T-helper 2 cell treated with Interferon-gamma antibody and Interleukin-4, amounts not matched to agents 5 μg/mL and 100 μg/mL, for 36 hours (primary cell): ENCODE measurements at places on chromosomes 11 and 22.

DNA sequence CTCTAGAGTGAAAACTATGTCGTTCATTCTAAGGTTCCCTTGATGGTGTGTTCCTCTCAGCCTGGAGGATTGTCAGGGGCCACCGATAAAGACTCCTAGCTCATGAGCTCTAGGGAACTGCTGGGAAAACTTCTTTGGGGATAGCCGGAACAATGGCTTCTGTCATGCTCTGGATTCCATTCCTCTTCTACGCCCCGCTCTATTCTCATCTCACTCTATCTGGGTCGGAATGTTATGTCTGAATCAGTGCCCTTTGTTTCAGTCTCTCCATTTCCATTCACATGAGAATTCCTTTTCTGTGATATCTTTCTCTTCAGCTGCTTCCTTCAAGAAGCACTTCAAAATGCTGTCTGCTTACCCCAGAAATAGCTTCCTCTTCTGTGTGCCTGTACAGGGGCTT is 16.9 kb upstream of the SLCO2B1 start:
- no peak for DNase-seq

GRCh38 chr11:79449040-79449439 is 8.2 kb upstream of the TENM4 start:
- DNase-seq, result no peak

DNA sequence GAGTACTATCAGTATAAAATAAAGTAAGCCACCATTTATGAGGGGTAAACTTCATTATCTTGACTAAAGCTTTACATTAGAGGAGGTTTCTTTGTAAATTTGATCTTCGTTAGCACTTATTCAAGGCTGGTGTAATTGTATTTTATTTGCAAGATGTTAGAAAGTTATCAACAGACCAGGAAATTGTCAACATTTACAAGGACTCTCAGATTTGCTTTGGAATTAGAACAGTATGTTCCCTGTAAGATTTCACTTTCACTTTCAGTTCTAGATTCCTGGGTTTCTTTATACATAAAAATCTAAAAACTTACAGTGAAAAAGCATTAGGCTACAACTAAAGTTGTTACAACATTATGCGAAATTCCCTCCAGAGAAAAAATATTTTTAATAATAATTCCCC is 4.6 kb upstream of the BIRC3 start:
- no peak for DNase-seq

DNA sequence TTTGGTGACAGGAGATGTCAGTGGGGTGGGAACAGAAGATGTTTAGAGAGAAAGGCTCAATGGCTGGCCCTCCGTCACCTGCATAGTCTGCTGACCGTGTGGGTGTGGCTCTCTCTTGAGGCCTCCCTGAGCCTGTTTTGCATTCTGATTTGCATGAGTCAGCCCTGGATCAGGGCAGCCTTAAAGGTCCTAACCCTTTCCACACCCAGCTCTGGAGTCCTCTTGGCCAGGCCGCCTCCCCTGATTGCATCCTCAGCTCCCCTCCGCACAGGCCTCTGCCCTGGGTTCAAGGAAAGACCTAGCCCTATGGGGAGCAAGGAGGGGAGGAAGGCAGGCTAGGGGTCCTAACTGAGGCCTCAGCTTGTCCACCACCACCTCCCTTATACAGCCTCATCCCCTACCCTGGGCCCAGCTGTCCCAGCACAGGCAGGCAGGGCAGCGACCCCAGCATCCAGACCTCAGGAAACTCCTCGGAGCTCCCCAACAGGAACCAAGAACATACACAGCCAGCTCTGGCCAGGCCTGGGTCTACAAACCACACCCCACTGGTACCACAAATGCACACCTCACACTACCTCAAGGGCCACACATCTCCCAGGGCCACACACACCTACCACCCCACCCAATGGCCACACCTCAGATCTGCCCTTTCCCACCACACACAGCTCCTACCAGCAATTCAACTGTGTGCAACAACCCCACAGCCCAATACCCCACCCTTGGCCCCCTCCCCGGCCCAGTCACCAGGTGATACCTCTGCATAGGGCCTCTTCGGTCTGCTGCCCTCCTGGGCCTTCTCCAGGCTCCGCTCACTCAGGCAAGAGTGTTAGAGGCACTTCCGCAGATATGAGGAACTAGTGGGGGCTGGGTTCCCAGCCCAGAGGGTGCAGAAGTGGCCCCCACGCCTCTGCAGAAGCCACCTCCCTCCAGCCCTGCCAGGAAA is 13.7 kb downstream of the ARAP1 start:
- DNase-seq, result no peak

DNA sequence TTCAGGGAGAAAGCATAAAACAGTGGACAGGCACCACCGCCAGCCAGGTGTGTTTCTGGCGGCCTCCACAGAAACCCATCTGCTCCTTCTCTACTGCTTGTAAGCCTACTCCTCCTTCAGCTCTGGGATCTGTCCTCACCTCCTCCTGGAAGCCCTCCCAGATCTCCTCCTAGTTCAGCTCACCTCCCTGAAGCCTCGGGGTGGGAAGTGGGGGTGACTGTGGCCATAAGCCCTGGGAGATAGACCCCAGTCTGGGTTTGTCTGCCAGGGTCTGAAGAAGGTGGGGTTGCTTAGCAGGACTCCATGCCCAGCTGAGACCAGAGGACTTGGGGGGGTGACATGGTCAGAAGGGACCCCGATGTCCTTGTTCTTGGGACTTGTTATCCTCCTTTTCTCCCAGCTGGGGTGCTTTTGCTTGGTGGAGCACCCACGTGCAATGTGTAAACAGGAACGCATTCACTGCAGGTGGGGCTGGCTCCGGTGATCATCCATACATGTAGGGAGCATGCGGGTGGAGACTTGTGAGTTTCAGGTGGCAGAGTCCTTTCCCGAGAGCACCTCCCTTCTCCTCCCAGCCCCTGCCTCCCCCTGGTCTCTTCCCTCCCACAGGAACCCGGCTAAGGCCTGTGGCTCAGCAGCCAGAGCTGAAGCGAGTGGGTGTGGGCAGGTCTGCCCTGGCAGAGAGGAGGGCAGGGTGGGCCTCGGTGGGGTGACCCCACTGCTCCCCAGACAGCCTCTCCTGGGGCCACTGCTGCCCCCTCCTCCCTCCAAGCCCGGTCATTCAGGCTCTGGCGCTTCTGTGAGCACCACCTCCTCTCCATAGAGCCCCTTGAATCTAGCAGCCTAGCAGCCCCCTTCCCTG is 25.9 kb downstream of the MRGPRG start:
- no peak for DNase-seq

- no peak for DNase-seq
Observed at GRCh38 chr22:46077669-46078099, 72.6 kb upstream of the PPARA start.

- no peak for DNase-seq
Observed at GRCh38 chr22:44693756-44694155, 8.2 kb upstream of the PRR5 start.

GRCh38 chr11:65208785-65209710 is 27.3 kb downstream of the CAPN1 start:
- DNase-seq, result no peak

- no peak for DNase-seq
Observed at GRCh38 chr22:19591568-19591967, 67.4 kb upstream of the CLDN5 start.

DNA sequence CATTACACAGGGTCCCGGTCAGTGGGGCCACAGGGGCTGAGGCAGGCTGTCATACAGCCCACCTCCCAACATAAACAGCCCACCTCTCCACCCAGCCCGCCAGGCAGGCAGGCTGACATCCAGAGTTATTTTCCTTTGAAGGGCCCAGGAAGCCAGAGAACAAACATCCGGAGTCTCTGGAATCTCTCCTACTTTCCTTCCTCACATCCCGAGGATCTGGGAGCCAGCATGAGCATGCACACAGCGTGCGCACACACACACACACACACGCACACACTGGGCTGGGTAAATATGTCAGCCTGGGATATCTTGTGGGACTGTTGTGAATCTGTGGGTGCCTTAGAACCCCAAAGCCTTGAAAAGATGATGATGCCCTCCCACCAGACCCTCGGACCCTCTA is 55.4 kb downstream of the PDE2A start:
- no peak for DNase-seq

- DNase-seq, result no peak
Observed at GRCh38 chr11:114042234-114042633, 17.3 kb upstream of the ZBTB16 start.

- no peak for DNase-seq
Observed at GRCh38 chr11:77214557-77214956, 86.5 kb downstream of the MYO7A start.

DNA sequence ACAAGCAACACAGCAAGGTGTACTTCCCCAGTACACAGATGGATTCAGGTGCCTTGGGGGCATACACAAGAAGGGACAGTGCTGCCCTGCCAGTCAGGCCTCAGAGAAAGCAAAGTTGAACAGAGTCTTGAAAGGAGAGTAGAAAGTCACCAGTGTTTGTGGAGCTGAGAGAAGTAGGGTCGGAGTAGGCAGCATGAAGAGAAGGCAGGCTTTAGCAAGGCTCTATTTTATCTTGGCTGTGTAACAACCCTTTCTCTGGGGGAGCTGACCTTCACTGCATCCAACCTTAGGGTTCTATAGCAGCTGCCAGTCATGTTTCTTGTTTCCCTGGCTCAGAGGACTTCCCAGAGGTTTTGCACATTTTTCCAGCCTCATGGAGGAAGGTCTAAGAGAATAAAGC is 77.4 kb upstream of the BLID start:
- DNase-seq, result no peak

DNA sequence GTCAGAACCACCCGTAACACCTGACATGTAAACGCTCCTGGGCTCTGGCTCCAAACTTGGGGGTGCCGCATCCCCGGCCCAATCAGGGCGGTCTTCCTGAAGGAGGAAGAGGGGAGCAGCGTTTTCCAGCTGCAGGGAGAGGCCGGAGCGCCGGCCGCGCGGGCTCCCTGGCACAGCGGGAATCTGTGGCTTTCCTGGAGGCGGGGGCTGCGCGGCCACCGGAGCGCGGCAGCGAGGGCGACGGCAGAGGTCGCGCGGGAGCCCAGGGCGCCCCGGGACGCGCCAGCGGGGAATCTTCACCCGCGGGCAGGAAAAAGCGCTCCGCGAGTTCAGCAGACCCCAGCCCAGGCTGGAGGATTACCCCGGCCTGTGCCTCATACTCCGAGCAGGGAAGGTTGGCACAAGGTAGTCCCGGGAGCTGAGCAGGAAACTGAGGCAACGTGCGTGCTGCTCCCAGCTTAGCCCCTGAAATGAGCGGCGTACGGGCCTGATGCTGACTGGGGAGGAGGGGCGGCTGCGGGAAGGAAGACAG is 600 bp upstream of the ESAM start:
- no peak for DNase-seq

GRCh38 chr11:125020342-125020741 is 42.8 kb upstream of the SLC37A2 start:
- no peak for DNase-seq

- no peak for DNase-seq
Observed at GRCh38 chr11:72764503-72764902, 12.3 kb upstream of the ARAP1 start.

- DNase-seq, result no peak
Observed at GRCh38 chr11:8032576-8033304, 45.6 kb downstream of the EIF3F start.

DNA sequence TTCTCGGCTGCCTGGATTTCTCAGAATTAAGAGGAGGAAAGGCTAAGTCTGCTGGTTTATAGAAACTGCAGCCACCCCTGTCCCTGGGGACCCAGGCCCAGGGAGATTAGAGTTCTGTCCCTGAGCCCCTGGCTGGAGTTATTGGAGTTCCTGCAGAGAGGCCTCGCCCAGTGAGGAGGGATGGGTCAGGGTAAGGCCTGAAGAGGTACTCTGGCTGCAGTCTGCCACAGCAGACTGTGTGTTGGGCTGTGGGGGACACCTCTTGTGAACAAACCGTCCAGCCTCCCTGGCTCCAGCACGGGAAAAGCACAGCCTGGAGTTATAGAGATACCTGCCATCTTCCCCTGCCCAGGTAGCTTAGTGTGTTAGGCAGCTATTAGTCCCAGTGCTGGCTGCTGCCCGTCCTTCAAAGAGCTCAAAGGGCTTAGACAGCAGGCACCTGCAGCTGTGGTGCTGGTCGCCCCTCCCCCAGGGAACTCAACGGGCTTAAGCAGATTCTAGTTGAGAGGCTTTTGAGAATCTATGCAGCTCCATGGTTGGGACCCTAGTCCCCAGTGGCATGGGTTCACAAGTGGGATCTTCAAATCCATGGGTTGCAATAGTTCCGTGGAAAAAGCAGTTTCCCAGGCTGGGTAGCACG is 36.6 kb upstream of the MUC15 start:
- no peak for DNase-seq

DNA sequence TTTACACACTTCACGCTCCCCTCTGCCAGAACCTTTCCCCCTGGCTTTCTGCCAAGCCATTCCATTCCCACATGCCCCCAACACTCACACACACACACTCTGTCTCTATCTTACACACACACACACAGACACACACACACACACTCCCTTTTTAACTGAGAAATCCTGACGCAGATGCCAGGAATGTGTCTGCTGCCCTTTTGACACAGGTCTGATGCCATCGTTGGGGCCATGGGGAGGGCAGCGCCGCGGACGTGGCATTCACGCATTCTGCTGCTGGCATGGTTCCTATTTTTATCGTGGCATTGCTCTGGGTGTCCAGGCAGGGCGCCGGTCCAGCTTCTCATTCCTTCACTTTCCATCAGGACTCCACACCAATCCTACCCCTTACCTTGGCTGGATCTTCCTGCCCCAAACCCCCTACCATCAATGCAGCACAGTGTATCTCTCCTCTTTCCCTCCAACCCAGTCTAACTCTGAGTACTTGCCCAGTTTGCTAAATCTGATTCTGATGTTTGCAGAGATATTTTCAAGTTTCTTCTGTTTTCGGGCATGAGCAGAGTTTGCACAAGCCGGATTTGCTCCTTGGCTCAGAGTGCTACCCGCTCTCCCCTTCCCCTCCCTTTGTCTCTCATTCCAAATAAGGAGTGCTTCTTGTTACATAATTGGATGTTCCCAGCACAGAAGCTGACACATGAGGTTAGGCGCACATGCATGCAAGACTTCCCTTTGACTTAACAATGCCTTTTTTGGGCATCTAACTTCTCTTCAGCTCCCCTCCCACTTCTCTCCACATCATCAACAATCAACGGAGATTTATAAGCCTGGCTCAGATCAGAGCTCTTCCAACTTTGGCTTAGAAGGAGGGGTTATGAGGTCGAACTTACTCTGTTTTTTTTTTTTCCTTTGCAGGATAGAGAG is 18.8 kb downstream of the SNX19 start:
- DNase-seq, result no peak

- DNase-seq, result no peak
Observed at GRCh38 chr11:121063728-121064127, 37.3 kb upstream of the TECTA start.

GRCh38 chr11:27011560-27012233 is 17.8 kb downstream of the FIBIN start:
- no peak for DNase-seq

- DNase-seq, result no peak
Observed at GRCh38 chr11:63502252-63502820, 3.5 kb upstream of the LGALS12 start.

DNA sequence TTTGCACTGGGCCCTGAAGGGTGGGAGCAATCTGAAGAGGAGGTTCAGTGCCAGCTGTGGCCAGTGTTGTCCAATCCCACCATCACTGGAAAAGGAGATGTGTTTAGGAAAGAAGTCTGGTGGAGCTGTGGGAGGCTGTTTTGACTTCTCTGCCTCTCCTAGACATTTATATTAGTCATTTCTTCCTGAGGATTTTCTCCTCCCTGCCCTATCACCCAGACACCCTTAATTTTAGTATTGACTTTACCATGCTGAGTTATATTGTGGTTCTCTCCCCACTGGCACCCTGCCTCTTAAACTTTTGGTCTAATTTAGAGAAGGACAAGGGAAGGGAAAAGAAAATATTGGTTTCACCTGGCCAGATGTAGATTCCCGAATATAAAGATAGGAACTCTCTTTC is 159.1 kb downstream of the WNT11 start:
- no peak for DNase-seq

GRCh38 chr11:35463331-35463751 is 44.0 kb upstream of the SLC1A2 start:
- no peak for DNase-seq

GRCh38 chr11:109680127-109680526 is 258.1 kb downstream of the C11orf87 start:
- DNase-seq, result no peak
